ENCODE measurements at places on chromosomes 12 and 14. TPM values are rescaled to one million over a fixed set of nuclear protein-coding genes. Genes with fewer than 3 reads are reported as not detected.
A peak's percentile ranks its signal among the peaks of the same experiment; 100 is the strongest.

DNA sequence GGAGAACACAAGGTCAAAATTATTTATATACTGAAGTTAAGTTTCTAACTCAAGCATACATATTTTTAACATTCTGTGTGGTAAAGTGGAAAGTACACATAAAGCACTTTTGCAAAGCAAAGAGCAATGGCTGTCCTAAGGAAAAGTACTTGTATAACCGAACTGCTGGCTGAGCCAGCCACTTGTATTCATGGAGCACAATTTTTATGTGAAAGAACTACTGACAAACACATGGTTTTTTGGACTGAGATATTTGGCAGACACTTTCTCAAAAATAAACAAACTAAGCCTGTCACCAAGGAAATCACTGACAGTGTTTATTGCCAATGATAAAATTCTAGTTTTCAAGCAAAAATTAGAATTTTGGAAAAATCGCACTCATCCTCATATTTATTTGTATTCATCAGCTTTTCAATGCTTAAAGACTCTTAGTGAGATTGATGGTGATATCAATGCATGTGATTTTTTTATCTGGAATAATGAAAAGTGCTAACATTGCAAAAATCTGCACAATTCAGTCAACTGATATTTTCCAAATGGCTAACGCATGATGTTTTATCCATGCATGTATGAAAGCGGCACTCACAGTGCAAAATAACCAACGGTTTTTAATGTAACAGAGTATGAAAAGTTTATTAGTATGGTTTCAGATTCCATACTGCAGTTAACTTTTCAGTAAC lies 125.3 kb downstream of the IPO8 start:
- DNase-seq = no peak

The GDF3 gene
- not detected for total RNA-seq

The SSPN gene
- total RNA-seq = not detected

- DNase-seq = no peak
These were observed 53.4 kb downstream of the HSD17B6 start for GRCh38 chr12:56816491-56816890.

GRCh38 chr14:72925171-72925759 lies 999 bp upstream of the DCAF4 start:
- DNase-seq = no peak

The RGS6 gene
- total RNA-seq = not detected

The CLEC4D gene
- not detected for total RNA-seq

DNA sequence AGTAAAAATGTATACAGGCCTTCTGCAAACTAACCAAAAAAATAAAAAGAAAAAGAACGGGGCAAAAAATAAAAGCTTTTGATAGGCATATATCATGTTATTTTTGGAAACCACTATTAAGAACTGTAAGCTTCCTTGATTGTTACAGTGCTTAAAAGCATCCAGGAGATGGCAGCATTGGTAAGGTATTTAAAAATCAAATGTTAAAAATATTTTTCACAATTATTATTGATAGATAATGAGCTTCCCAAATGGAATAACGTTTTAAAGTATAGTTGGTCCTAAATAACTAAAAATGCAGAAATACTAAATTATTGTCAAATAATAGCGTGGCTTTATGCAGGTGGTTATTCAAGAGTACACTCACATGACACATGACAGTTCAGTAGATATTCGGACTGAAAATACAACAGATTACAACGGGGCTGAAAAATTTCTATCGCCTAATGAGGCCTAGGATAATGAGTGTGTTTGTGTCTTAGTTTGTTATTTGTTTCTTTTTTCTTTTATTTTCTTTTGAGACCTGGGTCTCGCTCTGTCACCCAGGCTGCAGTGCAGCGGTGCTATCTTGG lies 127.2 kb upstream of the ATF7IP start:
- no peak for DNase-seq

GRCh38 chr12:101782273-101782731 lies 43.0 kb upstream of the SYCP3 start:
- no peak for DNase-seq

GRCh38 chr12:2673966-2674810 lies 120.6 kb upstream of the FKBP4 start:
- no peak for DNase-seq

- DNase-seq = no peak
These were observed 130.8 kb upstream of the TRHDE start for GRCh38 chr12:72141381-72141780.

The FOXA1 gene
- total RNA-seq = 0.68 TPM

- DNase-seq = no peak
These were observed 115.4 kb downstream of the TMTC2 start for GRCh38 chr12:82801951-82802610.

DNA sequence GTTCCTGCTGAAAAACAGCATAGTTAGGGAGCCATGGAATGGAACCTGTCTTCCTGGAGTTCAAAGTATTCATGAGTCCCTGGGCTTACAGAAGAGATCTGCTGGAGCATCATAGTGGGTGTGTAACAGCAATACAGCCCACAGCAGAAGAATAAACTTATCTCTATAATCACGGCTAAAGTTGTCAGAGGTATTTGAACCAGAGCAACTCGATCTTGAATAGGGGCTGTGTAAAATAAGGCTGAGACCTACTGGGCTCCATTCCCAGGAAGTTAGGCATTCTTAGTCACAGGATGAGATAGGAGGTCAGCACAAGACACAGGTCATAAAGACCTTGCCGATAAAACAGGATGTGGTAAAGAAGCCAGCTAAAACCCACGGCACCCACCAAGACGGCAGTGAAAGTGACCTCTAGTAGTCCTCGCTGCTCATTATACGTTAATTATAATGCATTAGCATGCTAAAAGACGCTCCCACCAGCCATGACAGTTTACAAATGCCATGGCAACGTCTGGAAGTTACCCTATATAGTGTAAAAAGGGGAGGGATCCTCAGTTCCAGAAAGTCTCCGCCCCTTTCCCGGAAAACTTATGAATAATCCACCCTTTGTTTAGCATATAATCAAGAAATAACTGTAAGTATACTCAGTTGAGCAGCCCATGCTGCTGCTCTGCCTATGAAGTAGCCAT lies 223.4 kb downstream of the PCNX1 start:
- no peak for DNase-seq

DNA sequence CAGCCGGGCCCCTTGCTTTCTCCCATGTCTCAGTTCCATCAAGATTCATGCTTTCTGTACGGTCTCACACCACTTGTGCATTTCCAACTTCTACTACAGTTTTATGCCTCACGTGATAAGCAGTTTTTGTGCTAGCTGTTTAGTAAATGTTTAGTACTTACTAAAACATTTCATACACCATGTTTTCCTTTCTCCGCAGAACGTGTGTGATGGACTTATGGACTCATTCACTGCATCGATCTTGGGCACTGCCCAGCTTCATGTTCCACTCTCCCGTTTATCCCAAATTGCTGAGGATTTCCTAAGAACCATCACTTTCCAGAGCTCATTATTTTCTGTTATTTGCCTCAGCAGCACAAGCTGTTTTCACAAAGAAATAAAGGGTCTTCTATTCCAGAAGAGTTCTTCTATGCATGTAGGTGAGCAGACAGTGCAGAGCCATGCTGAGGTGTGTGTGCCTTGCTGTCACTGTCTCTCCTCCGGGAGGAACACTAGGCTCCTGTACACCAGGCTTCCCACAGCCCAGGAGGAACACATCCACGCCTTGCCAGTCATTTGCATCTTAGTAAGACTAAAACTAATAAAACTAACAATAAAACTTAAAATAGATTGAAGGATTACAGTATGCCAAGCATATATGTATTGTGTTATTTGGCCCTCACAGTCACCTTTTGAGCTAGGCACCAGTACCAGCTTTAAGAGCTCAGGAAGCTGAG lies 90.3 kb upstream of the EEA1 start:
- DNase-seq = no peak

- DNase-seq = no peak
These were observed 29.5 kb upstream of the CISTR start for GRCh38 chr12:53781228-53781801.

The KRT6C gene
- total RNA-seq = not detected

The LEMD3 gene
- 30.9 TPM for total RNA-seq

GRCh38 chr12:29149691-29150281 lies 708 bp downstream of the FAR2 start:
- no peak for DNase-seq

DNA sequence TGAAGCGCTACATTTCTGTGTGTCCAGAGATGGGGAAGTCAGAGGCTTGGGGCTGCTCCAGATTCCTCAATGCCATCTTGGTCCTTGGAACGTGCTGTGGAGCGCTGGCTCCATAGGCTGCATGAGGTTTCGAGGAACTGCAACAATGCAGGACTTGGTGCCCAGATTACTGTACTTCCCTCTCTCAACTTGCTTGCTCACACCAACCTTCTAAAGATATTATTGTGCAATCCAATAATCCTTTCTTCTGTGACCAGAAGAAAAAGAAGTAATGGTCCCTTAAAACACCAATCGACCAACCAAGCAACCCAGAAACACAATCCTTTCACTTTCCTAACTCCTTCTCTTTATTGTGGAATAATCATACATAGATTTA lies 3.7 kb downstream of the PRICKLE1 start:
- no peak for DNase-seq

GRCh38 chr14:93714605-93715004 lies 73.7 kb downstream of the PRIMA1 start:
- no peak for DNase-seq

GRCh38 chr12:59763835-59764234 lies 168.0 kb downstream of the SLC16A7 start:
- no peak for DNase-seq

DNA sequence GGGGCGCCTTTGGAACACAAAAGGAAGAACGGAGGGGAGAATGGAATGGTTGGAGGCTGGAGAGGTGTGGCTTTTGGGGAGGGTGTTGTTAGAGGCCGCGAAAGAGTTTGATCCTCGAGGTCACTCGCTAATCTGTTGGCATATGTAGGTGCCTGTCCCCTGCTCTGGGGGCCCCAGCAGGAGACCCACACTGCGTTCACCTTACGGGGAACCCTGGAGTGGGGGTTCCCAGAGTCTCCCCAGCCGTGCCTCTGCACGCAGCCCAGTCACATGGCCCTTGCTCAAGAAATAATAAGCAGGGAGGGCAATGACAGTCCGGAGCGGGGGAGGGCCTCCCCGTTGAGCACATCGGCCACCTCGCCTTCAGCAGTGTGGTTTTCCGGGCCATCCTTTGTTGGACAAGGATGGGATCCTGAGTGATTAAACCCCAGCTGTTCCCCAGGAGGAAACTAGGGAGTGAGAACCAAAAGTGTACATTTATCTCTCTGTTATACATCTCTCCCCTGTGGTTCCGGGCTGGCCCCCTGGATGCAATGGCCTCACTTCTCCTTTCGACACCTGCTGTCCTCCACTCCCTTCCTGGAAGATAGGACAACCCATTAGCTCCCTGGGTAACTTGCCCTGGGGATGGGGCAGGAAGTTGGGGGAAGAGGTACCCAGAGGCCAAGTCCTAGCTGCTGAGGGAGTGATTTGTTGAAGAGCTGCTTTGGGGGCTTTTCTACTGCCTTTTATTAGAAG lies 1.3 kb downstream of the PLEKHG3 start:
- no peak for DNase-seq

- no peak for DNase-seq
These were observed 463.6 kb upstream of the CCDC196 start for GRCh38 chr14:66022526-66022925.

GRCh38 chr12:117025481-117026151 lies 73.6 kb downstream of the TESC start:
- DNase-seq = peak; percentile 32

- no peak for DNase-seq
These were observed 415.5 kb downstream of the PCNX1 start for GRCh38 chr14:71322655-71323250.

The PTPRO gene
- total RNA-seq = not detected

The IL22 gene
- 1.5 TPM for total RNA-seq

GRCh38 chr14:50335989-50336824 lies 24.1 kb downstream of the DMAC2L start:
- no peak for DNase-seq

GRCh38 chr12:97148941-97149559 lies 242.0 kb downstream of the NEDD1 start:
- DNase-seq = peak; percentile 5

DNA sequence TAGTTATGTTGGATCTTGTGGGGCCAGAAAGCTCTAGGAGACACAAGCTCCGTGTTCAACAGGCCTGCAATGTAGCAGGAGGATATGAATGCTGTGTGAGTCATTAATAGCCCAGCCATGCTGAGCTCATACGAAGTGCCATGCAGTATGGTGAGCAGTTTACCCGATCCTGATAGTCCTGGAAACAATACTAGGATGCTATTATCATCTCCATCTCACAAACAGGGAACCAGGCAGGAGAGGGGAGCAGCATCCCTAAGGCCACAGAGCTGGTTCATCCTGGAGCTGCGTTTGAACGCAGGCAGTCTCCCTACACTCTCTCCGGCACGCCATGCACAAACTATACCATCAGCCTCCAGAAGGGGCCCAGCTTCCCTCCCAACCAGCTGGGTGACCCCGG lies 20.5 kb downstream of the TTC7B start:
- no peak for DNase-seq

The CD27 gene
- total RNA-seq = 89.8 TPM

Data from activated T-cell treated with anti-CD3 and anti-CD28 coated beads, Interleukin-2, amount 50 U/mL, for 4 hours (primary cell).